ENCODE measurements at places on chromosomes 2 and 18.

- no peak for DNase-seq
Observed at GRCh38 chr2:96095116-96095636, 21.2 kb downstream of the ADRA2B start.

DNA sequence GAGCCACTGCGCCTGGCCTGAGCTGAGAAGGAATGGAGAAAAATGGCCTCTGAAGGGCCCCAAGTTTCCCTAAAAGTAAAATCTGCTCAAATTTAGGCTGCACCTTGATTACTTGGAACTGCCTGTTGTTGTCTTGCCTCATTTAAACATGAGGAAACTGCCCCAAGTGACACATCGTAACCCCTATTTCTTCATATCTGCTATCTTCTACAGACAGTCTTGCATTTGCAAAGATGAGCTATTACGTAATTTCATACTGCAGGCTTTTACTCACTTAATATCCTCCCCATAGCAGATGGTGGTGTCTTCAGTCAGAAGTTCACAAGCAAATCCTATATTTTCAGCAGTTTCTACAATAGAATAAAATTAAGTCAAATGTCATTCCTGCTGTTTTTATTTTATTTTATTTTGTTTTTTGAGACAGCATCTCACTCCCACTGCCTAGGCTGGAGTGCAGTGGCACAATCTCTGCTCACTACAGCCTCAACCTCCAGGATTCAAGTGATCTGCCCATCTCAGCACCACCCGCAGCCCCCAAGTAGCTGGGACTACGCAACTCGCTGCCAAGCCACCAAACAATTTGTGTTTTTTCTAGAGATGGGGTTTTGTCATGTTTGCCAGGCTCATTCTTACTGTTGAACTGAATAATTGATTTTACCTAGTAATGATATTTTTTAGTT, 45.3 kb upstream of the NARS1 start:
- no peak for DNase-seq

DNA sequence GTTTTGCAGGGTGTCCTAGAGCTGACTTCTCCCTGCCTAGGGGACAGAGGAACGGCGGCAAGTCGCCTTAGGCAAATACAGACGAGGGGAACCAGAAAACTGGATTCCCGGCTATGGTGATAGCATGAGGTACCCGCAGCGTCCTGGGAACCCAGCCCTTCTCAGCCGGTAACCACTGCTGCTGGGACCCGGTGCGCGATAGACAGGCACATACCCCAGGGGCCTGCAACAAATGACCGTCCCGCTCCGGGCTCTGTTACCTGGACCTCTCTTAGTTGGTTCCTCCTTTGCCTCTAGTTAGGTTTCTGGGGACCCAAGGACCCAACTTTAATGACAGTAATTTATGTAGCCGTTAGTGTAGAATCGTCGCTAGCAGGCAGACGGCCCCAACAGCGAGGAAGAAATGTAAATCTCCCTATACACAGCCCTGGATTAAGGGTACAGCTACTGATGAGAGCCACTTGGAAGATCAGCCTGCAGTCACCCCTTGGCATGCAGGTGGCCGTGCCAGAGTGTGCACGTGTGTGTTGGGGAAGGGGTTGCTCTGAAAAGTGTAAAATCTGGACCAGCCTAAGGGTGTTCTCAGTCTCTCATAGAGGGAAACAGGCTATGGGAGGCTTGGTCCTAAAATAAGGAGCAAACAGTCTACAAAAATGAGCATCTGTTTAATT, 819 bp upstream of the SERPINE2 start:
- DNase-seq: no peak

- no peak for DNase-seq
Observed at GRCh38 chr2:99382143-99382542, 45.0 kb downstream of the EIF5B start.

- peak; percentile 89 for DNase-seq
Observed at GRCh38 chr2:10452312-10452711, 4.2 kb upstream of the ODC1 start.

- no peak for DNase-seq
Observed at GRCh38 chr2:241390301-241391206, 34.5 kb downstream of the FARP2 start.

DNA sequence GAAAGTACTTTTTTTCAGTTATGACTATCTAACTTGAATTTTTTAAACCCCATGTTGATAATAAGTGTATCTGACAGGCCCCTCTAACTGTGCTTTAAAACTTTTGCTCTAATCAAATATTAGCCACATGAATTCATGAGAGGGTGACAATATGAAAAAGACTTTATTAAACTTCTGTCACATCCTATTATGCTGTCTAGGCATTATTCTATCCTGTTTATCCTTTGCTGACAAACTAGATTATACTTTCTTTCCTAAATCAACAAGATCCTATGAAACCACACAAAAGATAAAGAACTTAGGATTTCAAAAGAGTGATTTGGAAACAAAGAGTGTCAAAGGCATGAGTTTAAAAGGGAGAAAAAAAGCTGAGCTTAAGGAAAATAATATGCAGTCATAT, 57.8 kb downstream of the ST6GAL2 start:
- DNase-seq: no peak

DNA sequence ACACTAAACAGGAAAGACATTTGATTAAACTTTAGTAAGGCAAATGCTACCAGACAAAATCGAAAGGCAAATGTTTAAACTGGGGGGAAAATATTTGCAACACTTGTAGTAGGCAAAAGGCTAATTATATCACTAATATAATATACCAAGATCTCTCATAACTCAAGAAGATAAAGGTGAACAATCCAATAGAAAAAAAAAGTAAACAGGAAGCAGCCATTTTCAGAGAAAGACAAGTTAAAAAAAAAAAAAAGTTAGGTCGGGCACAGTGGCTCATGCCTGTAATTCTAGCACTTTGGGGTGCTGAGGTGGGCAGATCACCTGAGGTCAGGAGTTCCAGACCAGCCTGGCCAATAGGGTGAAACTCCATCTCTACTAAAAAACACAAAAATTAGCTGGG, 4.4 kb upstream of the ACTG2 start:
- DNase-seq: no peak
